Memory B cell (primary cell): ENCODE measurements at places on chromosomes 2 and 18.
A peak's percentile ranks its signal among the peaks of the same experiment; 100 is the strongest.

- no peak overlapping the region for H3K27ac ChIP-seq
- peaks cover 6% of the 10 kb centered on the region for H3K4me1 ChIP-seq
- no peak for DNase-seq
- H3K4me3 ChIP-seq: no peak overlapping the region
- H3K27me3 ChIP-seq: no peaks in the 10 kb centered on the region
Measured at GRCh38 chr2:73028841-73029240, 42.7 kb downstream of the SFXN5 start.

DNA sequence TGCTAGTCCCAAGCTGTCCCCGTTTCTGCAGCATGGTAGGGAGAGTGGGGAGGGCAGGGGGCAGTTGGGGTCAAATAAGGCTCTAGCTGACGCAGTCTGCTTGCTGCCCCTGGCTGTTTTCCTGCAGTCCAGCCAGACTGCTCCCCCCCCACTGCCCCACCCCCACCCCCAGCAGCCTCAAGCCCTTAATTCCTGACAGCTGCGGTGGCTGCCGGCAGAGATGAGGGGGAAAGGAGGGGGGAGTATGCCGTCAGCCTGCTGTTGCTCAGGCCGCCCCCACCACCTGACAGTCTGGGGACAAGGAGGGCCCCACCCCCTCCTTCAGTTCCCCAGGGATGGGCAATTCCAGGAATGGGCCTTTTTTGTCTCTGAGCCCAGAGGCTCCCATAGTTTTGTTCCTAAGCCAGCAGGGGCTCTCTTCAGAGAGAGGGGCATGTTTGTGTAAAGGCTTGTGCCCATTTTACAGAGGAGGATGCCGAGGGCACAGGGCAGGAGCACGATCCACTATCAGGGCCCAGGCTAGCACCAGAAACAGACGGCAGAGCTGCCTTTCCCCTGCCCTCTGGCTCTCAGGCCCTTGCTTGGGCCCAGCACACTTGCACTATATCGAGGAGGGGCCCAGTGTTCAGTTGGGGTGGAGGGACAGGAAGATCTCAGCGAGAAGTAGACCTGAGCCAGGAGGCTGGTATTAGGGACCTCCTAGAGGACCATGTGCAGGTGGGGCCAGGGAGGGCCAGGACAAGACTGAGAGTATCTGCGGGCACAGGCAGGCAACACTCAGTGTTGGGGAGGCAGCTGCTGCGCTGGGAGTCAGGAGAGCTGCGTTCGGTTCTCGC, 1.5 kb upstream of the WNT10A start:
- no peaks in the 10 kb centered on the region for H3K36me3 ChIP-seq
- peak overlapping the region; percentile 93 for H3K4me3 ChIP-seq
- peaks cover 1% of the 10 kb centered on the region for H3K27me3 ChIP-seq
- peak; percentile 22 for DNase-seq

- no peak overlapping the region for H3K27ac ChIP-seq
- H3K4me1 ChIP-seq: no peaks in the 10 kb centered on the region
- no peak for DNase-seq
- peaks cover 12% of the 10 kb centered on the region for H3K27me3 ChIP-seq
- no peak overlapping the region for H3K4me3 ChIP-seq
Measured at GRCh38 chr2:111946294-111947114, 48.1 kb downstream of the MERTK start.

- peaks cover 1% of the 10 kb centered on the region for H3K36me3 ChIP-seq
- H3K27me3 ChIP-seq: peaks cover 18% of the 10 kb centered on the region
- no peak for DNase-seq
- no peak overlapping the region for H3K4me3 ChIP-seq
- H3K27ac ChIP-seq: no peak overlapping the region
Measured at GRCh38 chr2:11006191-11006590, 94.5 kb downstream of the KCNF1 start.

DNA sequence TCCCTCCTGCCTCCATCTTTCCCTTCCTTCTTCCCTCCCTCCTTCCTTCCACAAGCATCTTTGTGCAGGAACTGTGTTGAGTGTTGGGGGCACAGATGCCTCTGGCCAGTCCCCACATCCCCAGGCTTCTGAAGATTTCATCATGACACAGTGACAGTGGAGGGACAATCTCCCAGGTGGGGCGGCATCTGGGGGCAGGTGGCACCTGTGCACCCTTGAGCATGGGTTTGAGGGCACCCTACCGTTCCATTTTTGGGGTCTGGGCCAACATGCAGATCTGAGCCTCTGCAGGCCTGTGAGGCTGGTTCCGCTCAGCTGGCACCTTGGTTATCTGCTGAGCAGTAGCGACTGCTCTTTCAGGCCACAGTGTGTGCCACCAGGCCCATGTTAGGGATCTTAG, 57.6 kb downstream of the LONRF2 start:
- H3K4me3 ChIP-seq: no peak overlapping the region
- H3K27ac ChIP-seq: no peak overlapping the region
- no peaks in the 10 kb centered on the region for H3K4me1 ChIP-seq
- H3K27me3 ChIP-seq: peaks cover 1% of the 10 kb centered on the region
- H3K36me3 ChIP-seq: no peaks in the 10 kb centered on the region

DNA sequence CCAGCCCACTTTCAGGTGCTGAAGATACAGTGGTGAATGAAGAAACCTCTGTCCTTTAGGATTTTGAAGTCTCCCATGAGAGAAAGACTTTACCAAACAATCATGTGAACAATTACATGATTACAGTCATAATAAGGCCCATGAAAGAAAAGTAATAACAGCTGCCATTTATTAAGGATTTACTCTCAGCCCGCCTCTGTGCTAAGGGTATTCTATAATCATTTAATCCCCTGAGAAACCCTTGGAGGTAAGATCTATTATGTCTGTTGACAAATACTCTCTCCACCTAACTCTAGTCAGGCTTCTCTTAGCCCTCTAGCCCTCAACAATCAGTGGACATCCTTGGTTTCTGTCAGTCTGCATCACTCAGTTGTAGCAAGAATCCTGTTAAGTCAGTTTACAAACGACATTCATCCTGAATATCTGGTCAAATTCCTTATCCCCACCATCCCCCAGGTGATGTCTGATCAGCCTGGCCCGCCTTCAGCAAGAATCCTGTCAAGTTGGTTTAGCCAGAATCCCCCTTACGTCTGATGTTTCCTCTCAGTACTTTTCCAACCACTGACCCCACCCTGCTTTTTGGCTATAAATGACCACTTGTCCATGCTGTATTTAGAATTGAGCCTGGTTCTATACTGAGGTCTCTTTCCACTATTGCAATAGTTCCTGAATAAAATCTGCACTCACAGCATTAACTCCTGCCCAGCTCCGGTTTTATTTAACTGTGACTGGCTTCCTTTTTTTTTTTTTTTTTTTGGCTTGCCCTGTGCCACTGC, 12.2 kb upstream of the SOCS6 start:
- no peak for DNase-seq
- peaks cover 3% of the 10 kb centered on the region for H3K36me3 ChIP-seq
- H3K27ac ChIP-seq: no peak overlapping the region
- no peak overlapping the region for H3K4me3 ChIP-seq

DNA sequence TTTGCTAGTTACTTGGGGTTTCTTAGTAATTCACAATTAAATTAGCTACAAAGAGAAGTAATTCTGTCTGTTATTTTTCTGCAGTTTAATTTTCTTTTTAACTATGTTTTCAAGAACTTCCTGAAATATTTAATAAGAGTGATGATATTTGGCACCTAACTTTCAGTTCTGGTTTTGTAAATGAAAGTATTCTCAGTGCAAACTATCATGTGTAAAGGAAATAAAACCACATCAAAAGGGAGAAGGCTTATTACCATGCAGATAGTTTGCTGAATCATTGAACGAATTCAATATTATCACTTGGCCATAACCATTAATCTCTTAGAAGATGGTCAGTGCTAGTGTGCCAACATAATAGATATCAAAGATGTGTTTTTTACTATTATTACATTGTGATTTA, 29.2 kb downstream of the DYTN start:
- H3K36me3 ChIP-seq: no peaks in the 10 kb centered on the region
- no peak overlapping the region for H3K27ac ChIP-seq
- H3K4me1 ChIP-seq: no peaks in the 10 kb centered on the region
- H3K4me3 ChIP-seq: no peak overlapping the region

GRCh38 chr2:20674974-20675679, 8.2 kb downstream of the GDF7 start:
- no peak for DNase-seq
- H3K4me1 ChIP-seq: peaks cover 40% of the 10 kb centered on the region
- peak overlapping the region; percentile 90 for H3K27ac ChIP-seq
- H3K36me3 ChIP-seq: peaks cover 5% of the 10 kb centered on the region
- H3K4me3 ChIP-seq: peak overlapping the region; percentile 77

DNA sequence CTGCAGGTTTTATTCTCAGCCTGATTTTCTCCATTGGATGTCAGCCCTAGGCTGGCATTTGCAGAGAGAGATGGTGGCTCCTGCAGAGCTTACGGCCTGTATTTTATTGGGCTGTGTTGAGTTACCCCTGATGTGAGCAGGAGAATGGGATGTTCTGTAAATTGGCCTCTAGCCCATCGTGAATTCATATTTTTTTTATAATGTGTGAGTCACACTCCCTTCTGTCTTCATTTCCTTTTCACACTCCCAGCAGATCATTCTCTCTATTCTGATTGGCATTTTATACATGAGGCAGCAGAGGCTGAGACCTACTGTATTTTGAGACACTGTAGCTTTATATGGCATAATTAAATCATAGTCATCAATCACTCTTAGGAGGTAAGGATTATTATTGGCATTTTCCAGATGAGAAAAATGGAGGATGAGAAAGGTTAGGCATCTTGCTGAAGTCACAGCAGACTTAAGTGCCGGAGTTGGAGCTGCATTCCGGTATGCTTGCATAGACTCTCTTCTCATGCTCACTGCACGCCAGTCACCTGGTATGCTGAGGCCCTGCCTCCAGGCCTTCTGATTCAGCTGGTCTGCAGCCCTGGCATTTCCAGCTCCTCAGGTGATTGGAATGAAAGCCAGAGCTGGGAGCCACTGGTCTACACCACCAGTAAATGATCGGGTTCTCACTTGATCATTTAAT, 142.4 kb downstream of the NEDD4L start:
- no peaks in the 10 kb centered on the region for H3K27me3 ChIP-seq
- H3K27ac ChIP-seq: no peak overlapping the region

GRCh38 chr2:137454886-137455285, 509.4 kb upstream of the HNMT start:
- H3K27ac ChIP-seq: no peak overlapping the region
- no peak for DNase-seq
- no peaks in the 10 kb centered on the region for H3K4me1 ChIP-seq

DNA sequence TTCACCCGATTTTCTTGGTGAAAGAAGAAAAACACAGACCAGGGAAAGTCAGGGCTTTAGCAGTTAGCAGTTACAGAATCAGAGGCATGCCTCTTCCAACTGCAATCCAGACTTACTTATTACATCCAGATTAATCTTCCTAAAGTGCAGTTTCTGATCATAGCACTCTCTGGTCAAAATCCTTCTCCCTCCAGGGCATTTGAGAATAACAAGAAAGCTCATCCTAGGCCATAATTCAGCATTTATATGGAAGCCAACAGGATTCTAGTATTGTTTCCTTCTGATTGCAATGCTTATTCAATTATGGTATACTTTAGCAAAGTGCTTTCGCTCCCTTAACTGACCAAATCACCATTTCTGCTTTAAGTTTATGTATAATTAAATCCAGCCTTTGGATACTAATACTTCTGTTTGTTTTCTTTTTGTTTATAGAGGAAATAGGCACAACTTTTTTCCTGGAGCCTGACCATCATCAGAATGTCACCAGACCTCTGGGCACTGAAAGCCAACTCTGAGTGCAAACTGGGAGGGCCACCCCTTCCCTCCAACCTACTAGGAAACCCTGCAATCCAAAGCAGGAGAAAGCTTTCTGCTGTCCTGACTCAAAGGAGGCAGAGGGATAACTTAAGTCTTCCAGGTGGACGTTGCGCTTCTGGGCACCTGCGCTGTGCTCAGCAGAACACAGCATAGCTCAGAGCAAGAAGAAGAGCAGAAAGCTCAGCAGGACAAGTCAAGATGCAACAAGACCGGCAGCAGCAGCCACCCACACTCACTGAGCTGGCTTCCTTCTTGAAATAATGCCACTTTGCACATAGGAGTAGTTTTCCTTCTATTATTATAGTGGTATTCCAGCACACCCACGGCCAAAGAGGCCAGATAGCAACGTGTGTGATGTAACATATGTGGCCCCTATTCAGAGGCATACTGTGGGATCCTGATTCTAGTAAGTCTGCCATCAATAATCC, 99.3 kb downstream of the STK39 start:
- no peaks in the 10 kb centered on the region for H3K27me3 ChIP-seq
- H3K36me3 ChIP-seq: peaks cover 11% of the 10 kb centered on the region
- no peaks in the 10 kb centered on the region for H3K4me1 ChIP-seq
- H3K4me3 ChIP-seq: no peak overlapping the region
- no peak overlapping the region for H3K27ac ChIP-seq
- no peak for DNase-seq

- peaks cover 2% of the 10 kb centered on the region for H3K36me3 ChIP-seq
- peaks cover 16% of the 10 kb centered on the region for H3K4me1 ChIP-seq
- H3K4me3 ChIP-seq: no peak overlapping the region
- H3K27ac ChIP-seq: no peak overlapping the region
Measured at GRCh38 chr2:230954746-230955145, 29.7 kb upstream of the GPR55 start.

DNA sequence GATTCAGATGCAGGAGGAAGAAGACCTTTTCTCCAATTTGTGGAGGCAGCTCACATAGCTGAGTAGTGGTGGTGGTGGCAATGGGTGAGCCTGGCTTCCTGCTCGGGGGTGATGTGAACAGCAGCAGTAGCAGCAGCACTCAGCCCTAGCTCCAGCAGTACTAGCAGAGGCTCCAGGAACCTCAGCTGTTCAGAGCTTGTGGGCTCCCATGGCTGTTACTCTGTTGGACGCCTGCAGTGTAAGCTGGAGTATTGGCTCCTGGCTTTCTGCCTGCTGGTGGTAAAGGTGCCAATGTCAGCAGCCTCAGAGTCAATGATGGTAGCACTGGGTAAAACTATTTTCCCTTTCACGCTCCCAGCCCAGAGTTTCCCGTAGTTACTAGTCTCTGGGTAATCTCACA, 3.1 kb upstream of the SEH1L start:
- no peaks in the 10 kb centered on the region for H3K36me3 ChIP-seq
- no peak overlapping the region for H3K27ac ChIP-seq
- no peak for DNase-seq

DNA sequence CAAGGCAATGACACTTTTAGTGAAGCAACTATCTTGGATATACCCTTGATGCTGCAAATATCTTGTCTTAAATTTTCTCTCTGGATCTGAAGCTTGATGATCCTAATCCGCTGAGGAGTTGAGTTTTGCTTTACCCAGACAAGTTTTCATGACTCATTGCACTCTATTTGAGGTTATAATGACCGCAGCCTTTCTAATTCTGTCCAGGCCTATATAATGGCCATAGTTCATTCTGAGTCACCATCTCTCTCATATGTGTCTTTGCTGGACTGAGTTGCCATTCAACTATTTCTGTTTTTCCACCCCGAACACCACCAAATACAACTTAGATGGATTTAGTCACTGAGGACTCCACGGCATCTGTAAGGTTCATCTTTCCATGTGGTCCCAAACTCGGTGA, 802.1 kb upstream of the FAM98A start:
- H3K27ac ChIP-seq: no peak overlapping the region
- DNase-seq: no peak
- H3K4me3 ChIP-seq: no peak overlapping the region
- no peaks in the 10 kb centered on the region for H3K36me3 ChIP-seq
- no peaks in the 10 kb centered on the region for H3K27me3 ChIP-seq
